CD4-positive, alpha-beta memory T cell (primary cell): ENCODE measurements at places on chromosomes 1 and 21. TPM values are rescaled to one million over a fixed set of nuclear protein-coding genes. Genes with fewer than 3 reads are reported as not detected.

FALEC gene
- 0.64 TPM for total RNA-seq

RASAL2 gene
- 0.28 TPM for total RNA-seq

LCE6A gene
- total RNA-seq = not detected

DNA sequence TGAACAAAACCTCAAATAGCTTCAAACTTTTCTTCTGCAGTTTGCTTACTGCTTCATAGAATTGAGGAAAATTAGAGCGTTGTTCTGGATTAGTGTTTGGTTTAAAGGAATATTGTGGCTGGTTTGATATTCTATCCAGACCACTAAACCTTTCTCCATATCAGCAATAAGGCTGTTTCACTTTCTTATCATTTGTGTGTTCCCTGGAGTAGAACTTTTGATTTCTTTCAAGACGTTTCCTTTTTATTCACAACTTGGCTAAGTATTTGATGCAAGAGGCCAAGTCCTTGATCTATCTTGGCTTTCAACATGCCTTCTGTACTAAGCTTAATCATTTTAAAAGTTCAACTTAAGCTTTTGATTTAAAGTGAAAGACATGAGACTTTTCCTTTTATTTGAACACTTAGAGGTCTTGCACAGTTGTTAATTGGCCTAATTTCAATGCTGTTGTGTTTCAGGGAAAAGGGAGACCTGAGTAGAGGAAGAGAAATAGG, 359.1 kb downstream of the S1PR1 start:
- no peak for DNase-seq

- DNase-seq = no peak
Observed at GRCh38 chr21:35540950-35541638, 492.0 kb upstream of the RUNX1 start.

DNA sequence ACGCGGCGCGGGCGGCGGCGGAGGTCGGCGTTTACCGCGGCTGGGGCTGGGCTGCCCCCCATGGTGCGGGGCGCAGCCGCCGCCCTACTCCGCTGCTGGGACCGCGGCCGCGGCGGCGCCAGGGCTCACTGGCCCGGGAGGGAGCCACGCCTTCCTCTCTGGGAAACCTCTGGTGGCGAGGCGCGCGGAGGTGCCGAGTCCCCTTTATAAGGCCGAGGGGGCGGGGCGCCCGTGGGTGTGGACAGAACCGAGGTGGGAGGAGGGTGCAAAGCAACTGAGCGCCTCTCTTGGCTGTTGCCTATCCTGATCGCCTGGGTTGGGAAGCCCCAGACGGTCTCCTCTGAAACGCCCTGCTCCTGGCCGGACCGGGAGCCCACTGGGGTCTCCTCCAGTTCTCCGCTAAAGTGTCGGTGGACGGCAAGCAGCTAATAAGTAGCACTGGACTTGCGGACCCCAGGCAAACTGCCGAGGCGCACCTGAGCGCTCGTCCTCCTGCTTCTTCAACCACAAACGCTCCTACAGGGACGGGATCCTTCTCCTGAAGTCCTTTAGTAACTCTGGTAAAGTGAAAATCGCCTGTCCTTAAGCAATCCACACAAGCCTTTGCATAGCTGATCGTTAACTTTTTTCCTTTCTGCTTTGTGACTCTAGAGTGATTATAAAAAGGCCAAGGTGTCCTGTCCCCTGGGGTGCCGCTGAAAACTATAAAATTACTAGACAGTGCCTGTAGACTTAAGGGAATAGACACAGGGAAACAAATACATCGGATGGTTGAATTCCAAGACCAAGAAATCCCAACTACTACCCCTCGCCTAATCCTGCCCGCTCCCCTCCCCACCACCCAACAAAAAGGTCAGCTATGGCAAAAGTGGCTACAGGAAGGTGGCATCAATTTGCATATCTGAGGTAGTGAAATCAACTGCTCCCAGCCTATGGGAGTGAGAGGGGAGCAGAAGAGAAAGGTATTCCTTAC, at the start of gene PTGER3:
TSS of gene PTGER3 (minus strand) at position 182 of the 973 bp plus-strand sequence. CDS start 239 bp downstream, outside the sequence.
- peak; percentile 58 for DNase-seq

DNA sequence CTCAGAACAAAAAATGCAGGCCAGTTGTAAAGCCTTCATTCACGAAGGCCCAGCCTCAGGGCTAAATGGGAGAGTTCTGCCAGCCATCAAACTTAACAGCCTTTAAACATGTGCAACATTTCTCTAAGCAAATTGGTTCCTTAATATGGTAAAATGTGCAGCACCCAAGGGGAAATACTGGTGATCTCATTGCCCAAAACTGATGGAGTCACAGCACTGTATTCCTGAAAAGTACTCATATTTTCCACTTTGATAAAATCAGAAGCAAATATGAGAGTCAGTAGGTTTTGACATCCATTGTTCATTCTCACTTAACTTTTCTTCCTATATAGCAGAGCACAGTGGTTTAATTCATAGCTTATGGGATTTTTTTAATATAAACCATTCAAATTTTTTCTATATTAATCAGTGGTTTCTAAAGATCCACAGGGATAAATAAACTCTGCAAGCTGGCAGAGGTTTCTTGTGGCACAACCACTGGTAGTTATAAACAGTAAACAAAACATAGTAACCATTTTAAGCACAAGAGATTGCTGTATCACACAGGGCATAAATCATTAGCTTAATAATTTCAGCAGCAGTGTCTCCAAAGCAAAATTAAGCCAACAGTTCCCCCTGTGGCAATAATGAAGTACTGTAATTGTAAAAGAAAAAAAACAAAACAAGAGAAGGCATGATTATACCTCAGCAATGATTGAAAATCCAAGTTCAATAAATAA, 106.9 kb upstream of the LYPLAL1 start:
- DNase-seq = no peak

GRCh38 chr1:34361781-34362357, 185.2 kb downstream of the C1orf94 start:
- no peak for DNase-seq

GRCh38 chr21:45386728-45387371, 18.1 kb upstream of the COL18A1 start:
- no peak for DNase-seq

GRCh38 chr1:167330601-167331293, 110.1 kb downstream of the POU2F1 start:
- no peak for DNase-seq

GRCh38 chr1:204143276-204144041, 8.4 kb downstream of the ETNK2 start:
- no peak for DNase-seq

GRCh38 chr1:143625886-143626285, 345.9 kb downstream of the FAM72C start:
- DNase-seq = no peak

GRCh38 chr1:108897865-108898720, 21.3 kb downstream of the GPSM2 start:
- peak; percentile 49 for DNase-seq

- peak; percentile 38 for DNase-seq
Observed at GRCh38 chr1:185567440-185567839, 166.8 kb upstream of the HMCN1 start.

GRCh38 chr1:39499668-39500067, 8.2 kb downstream of the BMP8A start:
- DNase-seq = no peak

DNA sequence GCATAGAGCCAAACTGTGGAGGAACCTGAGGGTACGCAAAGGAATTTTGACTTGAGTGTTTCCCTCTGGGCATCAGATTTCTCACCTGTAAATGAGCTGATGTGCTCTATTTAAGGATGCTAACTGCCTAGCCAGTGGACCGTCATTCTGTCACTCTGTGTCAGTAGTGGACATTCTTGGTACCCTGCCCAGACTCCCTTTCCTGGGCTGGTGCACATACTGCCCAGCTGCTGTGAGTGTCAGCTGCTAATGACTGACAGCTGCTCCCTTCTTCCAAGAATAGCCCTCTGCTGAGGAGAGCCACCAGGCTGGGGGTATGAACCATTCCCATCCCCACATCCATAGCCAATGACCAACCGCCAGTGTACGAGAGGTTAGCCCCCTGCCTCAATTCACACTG, 193.1 kb upstream of the DAB1 start:
- DNase-seq = no peak

GRCh38 chr1:109621379-109622136, 1.9 kb downstream of the AMPD2 start:
- DNase-seq = no peak
